GM10248 (cell line): ENCODE measurements at places on chromosomes 12 and 14.

DNA sequence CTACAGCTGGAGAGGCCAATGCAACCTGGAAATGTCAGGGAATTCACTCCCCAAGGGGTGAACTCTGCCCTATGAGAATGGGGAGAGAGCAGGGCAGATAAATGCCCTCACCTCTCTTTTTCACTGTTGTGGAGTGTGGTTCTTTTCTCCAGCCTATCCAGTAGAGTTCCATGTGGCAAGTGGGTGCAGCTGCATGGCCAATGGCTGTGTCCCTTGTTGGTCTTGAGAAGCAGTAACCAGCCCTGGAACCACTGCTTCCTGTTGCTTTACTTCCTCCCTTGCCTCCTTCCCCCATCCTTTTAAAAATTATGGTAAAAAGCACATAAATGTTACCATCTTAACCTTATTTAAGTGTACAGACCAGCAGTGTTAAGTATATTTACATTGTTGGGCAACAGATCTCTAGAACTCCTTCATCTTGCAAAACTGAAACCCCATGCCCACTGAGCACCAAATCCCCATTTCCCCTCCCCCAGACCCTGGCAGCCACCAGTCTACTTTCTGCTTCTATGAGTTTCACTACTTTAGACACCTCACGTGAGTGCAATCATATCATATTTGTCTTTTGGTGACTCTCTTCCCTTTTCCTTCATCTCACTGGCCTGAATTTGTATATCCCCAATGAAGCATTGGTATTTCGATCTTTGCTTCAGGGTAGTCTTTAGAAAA lies 77.0 kb upstream of the GRIP1 start:
- DNase-seq, result no peak

DNA sequence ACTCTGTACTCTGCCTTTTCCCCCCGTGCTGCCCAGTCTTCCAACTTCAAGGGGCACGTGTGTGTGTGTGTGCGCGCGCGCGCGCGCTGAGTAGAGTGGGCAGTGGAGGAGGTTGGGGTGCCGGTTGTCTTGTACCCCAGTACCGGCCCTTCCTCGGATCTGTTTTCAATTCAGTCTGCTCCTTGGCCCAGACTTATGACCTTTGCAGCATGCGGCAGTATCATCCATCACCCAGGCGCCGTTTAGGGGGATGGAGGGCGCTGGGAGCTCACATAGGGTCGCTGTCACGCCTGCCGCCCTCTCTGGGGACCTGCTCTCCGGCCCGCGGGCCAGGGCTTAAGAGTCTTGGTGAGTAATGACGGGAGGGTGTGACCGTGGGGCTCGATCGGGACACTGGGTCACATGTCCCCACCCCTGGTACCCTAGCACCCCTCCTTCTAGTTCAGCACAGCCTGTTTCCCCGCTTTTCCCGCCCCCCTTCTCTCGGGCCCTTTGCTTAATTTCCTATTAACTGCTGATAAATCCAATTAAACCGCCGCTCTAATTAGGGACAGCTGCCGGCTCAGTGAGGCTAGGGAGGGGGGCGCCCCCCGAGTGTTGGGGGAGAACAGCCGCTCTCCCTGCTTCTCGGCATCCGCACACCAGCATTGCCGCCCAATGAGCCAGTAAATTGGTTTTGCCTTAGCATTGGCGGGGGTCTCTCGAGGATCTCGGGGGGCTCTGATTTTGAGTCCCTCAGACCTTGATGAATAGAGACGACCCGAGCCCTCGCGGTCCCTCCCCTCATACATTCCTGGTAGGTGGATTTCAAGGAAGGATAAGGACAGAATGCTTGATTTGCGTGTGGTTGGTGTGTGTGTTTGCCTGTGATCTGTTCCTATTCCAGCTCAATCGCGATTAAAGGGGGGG lies 9.3 kb downstream of the STAC3 start:
- DNase-seq, result no peak

- no peak for DNase-seq
These were observed 53.7 kb downstream of the MON2 start for GRCh38 chr12:62520361-62520760.

DNA sequence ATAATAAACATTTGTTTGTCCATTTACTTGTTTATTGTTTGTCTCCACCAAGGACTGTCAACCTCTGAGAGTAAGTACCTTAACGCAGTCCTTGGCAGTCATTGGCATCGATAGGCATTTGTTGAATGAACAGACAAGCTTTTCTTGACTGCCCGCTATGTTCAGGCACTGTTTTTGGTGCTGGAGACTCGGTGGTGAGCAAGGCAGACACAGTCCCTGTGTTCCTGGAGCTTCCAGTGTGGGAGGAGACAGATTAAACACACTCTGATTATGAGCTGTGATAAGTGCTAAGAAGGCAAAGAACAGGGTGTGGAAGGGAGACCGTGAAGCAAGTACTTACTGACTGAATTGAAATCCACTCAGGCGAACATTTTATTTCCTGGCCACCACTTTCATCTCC lies 1.2 kb downstream of the ATP6V0A2 start:
- no peak for DNase-seq

DNA sequence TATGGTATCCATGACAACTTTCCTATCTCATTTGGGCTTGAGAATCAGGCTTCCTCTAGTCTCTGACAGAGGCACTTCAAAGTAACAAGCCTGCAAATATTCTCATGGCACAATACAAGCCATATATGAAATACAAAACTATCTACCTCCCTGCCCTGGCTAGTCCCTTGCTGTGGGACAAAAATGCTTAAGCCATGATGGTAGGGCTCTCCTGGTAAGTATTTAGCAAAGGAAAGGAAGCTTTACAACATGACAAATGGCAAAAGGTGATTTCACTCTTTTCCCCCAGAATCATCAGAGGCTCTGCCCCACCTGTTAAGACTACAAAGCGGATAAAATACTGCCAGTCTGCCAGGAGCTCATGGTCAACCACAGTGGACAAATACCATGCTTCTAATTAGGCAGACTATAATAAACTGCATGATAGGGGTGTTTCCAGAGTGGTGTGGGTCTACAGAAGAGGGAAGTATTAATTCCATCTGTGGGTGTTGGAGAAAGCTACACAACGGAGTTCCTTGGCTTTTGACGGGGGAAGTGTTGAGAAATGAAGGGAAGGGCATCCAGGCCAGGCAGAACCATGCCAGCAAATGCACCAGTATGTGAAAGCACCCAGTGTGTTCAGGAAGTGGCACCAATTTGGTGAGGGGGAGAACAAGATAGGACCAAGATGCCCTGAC lies 92.9 kb downstream of the SPTSSA start:
- DNase-seq, result no peak

- DNase-seq, result no peak
These were observed 109.7 kb downstream of the CRADD start for GRCh38 chr12:93786656-93787397.

- no peak for DNase-seq
These were observed 38.4 kb downstream of the TMEM132C start for GRCh38 chr12:128305336-128305892.

DNA sequence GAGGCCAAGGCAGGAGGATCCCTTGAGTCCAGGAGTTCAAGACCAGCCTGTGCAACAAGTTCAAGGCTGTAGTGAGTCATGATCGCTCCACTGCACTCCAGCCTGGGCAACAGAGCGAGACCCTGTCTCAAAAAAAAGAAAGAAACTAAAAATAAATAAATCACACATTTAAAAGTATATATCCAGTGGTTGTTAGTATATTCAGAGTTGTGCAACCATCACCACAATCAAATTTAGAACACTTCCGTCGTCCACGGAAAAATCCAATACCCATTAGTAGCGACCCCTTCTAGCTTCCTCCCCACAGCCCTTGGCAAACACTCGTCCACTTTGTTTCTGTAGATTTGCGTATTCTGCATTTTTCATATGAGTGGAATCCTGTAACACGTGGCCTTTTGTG lies 44.7 kb upstream of the EML1 start:
- no peak for DNase-seq

GRCh38 chr14:63178912-63179311 lies 25.3 kb upstream of the RHOJ start:
- DNase-seq, result no peak

GRCh38 chr12:25546318-25546717 lies 6.8 kb downstream of the LMNTD1 start:
- no peak for DNase-seq

- DNase-seq, result no peak
These were observed 7.9 kb upstream of the POU6F1 start for GRCh38 chr12:51225771-51226170.

DNA sequence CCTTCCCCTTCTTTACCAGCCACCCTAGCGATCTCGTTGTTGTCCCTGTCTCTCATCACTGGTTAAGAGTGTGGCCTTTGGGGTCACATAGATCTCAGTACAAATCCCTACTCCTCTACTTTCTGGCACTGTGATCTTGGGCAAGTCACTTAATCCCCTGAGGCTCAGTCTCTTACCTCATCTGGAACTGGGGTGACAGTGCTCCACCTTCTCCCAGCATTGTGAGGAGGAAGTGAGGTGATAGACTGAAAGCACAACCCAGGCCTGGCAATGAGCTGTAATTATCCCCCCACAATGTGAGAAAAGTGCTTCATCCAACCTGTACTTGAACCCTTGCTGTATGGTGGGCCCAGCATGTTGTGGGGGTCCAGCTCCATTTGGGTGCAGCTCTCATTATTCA lies 48.0 kb downstream of the IRAK3 start:
- DNase-seq, result no peak

GRCh38 chr14:22892488-22892887 lies 9.5 kb downstream of the REM2 start:
- no peak for DNase-seq

GRCh38 chr14:61512026-61512834 lies 183.1 kb upstream of the HIF1A start:
- no peak for DNase-seq

DNA sequence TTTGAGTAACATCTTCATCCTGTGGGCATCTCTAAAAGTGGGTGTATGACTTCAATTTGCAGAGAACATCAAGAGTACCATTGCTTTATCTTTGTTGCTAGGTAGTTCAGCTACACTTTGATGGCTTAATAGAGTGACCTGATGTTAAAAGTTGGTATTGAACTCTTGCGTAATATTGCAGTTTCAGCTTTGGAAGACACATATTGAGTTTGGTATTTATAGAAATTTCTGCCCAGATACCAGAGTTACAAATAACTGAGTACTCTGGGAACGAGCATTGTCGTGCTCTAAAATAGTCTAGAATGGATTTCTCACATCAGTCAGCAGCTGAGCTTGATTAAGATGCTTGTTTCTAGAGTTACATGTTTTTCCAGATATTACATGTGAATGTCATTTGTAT lies 24.8 kb upstream of the AKAP5 start:
- DNase-seq, result no peak

GRCh38 chr14:77181603-77182437 lies at the start of gene TMEM63C:
Gene TMEM63C (plus strand): TSS chr14:77181798. CDS start chr14:77218814, 37,016 bp downstream.
- DNase-seq, result peak; percentile 63

DNA sequence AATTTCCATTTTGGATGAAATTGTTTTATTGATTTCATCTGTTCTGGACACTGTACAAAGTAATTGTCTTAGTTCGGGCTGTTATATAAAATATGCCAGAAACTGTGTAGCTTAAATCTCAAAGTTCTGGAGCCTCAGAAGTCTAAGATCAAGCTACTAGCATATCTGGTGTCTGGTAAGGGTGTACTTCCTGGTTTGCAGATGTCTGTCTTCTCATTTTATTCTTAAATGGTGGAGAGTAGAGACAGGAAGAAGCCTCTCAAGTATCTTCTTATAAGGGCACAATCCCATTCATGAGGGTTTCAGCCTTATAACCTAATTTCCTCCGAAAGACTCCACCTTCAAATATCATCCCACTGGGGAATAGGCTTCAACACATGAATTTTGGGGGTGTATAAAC lies 51.3 kb downstream of the MON2 start:
- no peak for DNase-seq

GRCh38 chr12:29796823-29797263 lies 13.1 kb upstream of the TMTC1 start:
- no peak for DNase-seq

- no peak for DNase-seq
These were observed 715 bp upstream of the SLC10A1 start for GRCh38 chr14:69797573-69798338.

DNA sequence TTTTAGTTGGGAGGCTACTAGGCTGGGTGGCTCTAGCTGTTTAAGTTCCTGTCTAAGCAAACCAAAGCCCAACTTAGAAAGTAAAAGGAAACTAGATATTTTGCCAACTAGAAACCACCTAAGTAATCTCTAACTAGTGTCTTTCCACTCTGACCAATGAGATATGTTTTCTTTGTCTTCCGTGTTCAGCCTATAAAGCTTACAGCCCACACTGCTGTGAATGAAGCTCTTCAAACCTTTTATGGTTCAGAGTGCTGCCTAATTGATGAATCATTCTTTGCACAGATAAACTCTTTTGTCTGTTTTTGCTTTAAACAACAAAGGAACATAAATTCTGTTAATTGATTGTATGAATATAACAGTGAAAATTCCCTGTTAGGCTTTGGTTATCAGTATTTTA lies 66.1 kb downstream of the FUT8 start:
- no peak for DNase-seq

DNA sequence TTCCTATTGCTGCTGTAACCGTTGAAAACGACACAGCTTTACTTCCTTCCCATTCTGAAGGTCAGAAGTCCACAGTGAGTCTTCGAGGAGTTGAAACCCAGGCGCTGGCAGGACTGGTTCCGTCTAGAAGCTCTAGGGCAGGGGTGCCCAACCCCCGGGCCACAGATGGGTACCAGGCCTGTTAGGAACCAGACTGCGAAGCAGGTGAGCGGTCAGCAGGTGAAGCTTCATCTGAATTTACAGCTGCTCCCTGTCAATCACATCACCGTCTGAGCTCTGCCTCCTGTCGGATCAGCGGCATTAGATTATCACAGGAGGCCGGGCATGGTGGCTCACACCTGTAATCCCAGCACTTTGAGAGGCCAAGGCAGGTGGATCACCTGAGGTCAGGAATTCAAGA lies 12.6 kb upstream of the SFSWAP start:
- no peak for DNase-seq

- DNase-seq, result no peak
These were observed 68.6 kb upstream of the C14orf180 start for GRCh38 chr14:104510794-104511611.

GRCh38 chr14:68094158-68094557 lies 274.6 kb downstream of the RAD51B start:
- no peak for DNase-seq

- DNase-seq, result no peak
These were observed 13.4 kb downstream of the MYL2 start for GRCh38 chr12:110906985-110907384.

DNA sequence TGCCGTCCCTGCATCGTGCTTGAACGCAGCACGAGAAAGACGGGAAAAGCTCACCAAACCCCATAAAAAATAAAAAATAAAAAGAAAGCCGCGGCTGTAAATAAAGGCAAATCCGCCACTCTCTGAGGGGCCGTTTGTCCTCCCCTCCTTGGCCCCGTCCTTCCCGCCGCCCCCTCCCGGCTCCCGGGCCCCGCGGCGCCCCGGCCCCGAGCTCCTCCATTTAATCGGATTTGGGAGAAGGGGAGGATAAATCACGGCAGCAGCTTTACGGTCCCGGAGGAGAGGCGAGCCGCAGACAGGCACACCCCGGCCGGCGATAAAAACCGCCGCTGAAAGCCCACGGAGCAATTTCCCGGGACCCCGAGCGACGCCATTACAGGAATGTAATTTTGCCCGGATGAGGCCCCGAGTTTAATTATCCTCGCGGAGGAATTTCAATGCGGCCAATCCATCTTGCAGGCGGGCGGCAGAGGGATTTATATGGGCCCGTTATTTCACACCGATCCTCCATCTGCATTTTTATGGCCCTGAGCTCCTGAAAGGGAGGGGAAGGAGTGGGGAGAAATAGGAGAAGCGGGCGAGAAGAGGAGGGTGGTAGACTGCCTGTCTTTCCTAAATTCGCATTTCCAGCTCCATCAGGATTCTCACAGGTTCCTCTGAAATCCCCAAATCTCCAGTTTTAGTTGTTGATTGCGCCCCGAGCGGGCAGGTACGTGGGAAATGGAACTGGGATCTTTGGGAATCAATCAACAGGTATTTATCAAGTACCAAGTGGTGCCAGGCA lies 1.3 kb upstream of the ATP5MC2 start:
- no peak for DNase-seq
